ENCODE measurements at places on chromosomes 2 and 18.

GRCh38 chr2:213566846-213567245 lies 282.6 kb downstream of the SPAG16 start:
- no peak for DNase-seq

DNA sequence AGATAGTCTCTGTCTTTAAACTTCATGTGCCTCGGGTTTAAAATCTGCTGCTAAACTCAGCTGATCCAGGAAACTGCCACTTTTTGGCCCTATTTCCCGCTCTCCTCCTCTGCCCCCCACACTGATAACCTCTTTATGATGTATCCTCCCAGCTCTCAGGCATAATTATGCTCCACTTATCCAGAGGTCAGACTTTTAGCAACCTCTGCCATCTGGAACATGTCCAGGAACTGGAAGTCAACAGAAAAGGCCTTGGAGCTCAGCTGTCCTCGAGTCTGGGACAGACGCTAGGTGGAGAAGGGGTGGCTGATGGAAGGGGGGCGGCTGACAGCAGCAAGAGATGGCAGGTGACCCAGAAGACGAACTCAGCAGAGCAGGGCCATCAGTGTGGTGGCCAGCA lies 41.2 kb downstream of the ASAP2 start:
- DNase-seq, result no peak

- DNase-seq, result no peak
These were observed 28.8 kb downstream of the TUBB6 start for GRCh38 chr18:12336887-12337286.

DNA sequence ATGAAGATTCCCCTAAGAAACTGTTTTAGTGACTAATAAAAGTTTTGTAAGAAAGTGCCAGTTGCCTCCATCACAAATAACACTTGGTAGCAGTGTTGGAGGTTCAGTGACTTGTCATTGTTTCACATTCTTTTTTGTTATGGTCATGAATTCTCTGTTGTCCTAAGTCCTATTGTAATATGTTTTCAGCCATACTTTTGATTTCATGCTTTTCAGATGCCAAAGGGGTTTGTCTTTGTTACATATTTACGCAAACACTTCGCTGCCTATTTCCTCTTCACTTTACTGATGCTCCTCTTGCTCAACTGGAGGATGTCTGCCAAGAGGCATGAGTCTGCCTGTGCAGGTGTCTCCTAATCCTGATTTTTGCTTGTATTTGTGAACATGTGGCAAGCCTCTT lies 66.6 kb downstream of the PHLPP1 start:
- DNase-seq, result no peak

GRCh38 chr2:39728941-39729351 lies 50.1 kb downstream of the THUMPD2 start:
- DNase-seq, result no peak

DNA sequence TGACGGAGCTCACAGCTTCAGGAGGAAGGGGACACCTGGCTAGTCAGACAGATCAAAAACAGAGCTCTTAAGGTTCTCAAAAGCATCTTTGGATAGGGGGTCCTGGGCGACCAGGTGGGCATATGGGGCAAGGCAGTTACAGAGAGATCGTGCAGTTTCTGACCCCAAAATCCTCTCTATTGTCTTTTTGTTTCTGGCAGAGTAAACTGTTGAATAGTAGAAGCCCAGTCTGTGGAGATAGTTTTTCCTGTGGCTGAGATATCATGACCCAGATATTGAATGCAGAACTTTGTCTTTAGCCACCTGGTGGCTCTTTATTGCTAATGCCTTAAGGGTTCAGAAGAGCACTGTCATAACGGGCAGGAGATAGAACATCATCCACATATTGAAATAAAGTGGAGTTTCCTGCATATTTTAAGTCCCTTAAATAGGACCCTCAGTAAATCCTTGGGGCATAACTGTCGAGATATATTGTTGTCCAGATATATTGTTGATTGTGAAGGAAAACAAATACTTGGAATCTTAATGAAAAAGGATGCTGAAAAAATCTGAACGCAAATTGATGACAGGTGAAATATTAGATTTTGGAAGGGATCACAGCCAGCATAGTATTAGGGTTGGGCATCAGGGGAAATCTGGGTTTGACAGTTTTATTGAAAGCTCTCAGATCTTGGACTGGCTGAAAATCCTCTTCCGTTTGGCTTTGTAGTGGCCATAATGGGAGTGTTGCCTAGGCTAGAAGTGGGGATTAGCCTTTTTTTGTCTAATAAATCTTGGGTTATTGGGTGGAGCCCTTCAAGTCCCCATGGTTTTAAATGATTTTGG lies 14.1 kb upstream of the ZDBF2 start:
- no peak for DNase-seq

DNA sequence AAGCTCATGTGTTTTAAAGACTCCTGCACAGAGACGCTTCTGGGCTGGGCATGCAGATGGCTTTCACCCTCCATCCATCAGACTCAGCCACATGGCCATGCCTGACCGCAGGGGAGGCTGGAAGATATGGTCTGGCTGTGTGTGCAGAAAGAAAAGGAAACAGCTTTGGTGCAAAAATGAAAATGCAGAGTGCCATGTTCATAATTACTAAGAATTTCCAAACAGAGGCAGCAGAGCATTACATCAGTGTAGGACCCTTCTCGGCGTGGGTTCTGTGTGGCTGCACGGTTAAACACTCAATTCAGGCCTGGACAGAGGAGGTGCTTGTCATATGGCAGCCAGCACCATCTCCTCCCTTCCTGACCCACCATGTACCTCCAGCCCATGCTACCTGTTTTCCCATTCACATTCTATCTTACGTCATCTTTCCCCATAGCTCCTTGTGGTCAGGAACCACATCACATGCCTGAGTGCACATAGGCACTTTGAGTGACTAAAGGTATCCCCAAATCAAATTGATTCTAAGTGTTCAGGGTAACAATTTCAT lies 200.3 kb upstream of the ID2 start:
- DNase-seq, result no peak

DNA sequence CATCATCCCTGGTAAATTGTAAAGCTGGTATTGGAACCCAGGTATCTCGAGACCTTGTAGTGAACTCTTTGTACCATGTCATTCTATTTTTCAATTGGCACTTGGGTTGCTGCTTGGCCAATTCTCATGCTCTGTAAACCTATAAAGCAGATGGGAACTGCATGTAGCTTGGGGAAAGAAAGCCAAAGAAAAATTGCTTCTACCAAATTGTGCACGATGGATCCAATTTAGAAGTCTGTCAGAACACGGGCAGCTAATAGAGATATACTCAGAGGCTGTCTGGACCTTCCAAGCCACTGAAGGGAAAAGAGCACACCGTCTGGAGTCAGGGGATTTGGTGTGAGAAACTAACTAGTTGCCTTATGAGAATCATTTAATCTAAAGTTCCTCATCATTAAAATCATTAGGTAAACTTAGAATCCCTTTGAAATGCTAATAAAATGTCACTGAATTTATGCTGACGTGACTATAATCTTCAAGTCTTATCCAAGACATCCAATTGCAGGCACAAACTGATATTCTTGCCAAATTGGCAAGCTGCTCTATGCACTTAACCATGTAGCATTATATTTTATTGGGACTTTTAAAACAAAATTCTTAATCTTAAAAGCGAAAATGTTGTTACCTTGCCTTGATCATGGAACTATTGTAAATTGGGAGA lies 206.8 kb downstream of the DCC start:
- no peak for DNase-seq

- no peak for DNase-seq
These were observed 14.4 kb upstream of the CCL20 start for GRCh38 chr2:227799202-227799601.

- DNase-seq, result no peak
These were observed 6.3 kb downstream of the COL6A3 start for GRCh38 chr2:237407700-237408099.

DNA sequence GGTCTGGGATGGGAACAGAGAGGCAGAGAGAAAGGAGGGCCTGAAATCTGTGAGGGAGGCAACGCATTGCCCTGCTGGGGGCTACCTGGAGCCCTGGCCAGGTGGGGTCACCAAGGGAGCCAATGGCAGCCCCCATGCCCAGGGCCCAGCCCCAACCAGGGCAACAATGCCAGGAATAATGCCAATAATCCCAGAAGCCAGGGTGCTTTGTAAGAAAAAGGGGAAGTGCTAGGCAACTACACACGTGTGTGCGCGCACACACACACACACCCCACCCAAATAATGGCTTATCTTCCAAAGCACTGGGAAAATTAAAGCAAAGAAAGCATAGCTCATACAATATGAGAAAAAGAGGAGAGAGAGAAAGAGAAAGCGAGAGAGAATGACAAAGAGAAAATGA lies 7.0 kb upstream of the CLEC4F start:
- DNase-seq, result no peak

GRCh38 chr2:109173311-109174171 lies 44.5 kb downstream of the SH3RF3 start:
- DNase-seq, result no peak

GRCh38 chr2:69375494-69376353 lies 11.3 kb downstream of the GFPT1 start:
- no peak for DNase-seq

DNA sequence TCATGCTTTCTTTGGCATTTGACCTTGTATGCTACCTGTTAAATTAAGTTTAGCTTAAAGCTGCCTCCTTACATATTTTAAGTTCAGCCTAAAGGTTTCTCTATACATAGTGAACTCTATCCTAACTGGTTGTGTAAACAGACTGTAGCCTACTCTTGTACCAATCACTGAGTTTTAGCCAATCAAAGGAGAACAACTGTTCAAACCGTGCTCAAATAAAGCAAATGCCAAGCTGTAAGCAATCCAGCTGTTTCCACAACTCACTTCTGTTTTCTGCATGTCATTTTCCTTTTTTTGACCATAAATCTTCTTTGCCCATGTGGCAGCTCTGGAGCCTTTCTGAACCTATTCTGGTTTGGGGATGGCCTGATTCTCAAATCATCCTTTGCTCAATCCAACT lies 1603.8 kb upstream of the ACVR2A start:
- DNase-seq, result no peak

DNA sequence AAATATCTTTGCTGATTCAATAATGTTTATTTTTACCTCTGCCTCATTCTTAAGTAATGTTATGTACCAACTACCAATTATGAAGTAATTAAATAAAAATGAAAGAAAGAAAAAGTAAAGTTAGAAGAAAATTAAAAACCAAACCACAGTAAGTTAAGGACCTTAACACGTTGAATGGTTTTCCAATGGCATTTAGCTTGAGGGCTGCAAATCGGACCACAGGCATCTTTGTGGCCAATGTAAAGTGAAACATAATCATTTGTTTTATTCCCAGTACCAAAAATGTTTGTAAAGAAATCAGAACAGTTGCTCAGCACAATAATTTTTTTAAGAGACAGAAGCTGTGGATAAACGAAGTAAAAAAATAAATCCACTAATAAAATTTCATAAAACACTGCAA lies 1455.5 kb upstream of the ZEB2 start:
- no peak for DNase-seq

- DNase-seq, result no peak
These were observed 1.2 kb upstream of the HAAO start for GRCh38 chr2:42793334-42794270.

- DNase-seq, result no peak
These were observed 7.0 kb downstream of the EFEMP1 start for GRCh38 chr2:55916473-55917049.

DNA sequence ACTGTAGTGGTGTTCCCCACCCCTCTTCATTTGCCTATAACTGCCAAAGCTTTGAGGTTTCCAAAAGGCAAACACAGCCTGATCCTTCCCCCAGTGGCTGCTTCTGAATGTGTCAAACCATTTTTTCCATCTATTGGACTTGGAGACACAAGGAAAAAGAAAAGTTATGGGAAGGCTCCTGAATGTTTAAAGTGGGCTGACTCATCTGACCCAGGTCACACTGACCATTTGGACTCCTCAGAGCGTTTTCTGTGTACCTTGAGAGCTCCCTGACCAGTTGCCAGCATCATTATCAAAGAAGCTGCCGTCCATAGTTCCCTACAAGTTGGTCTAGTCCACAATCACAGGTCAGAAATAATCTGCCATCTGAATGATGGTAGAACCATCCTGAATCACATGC lies 123.4 kb upstream of the COL3A1 start:
- no peak for DNase-seq

DNA sequence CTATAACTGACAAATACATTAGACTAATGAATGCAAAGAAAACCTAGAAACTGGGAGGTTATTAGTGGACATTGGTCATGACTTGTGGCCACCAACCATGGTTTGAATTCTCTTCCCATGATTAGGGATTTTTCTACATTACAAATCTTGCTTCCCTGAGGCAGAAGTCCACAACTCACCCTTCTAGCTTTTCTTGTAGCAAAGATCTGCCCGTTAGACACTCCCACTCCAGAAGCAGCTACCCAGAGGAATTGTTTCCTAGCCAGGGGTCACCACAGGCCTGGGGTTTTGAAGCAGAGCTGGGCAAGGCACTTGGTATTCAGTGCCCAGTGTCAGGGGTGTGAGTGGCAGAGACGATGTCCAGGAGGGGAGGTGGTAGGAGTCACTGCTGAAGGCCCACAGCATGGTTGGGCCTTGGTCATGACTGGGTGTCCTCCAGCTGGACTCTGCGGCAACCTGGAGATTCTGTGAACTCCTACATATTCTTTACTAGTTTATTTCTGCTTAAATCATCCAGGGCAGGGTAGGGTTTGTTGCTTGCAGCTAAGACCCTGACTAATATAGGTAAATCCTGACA lies 54.9 kb downstream of the ACTR2 start:
- DNase-seq, result no peak

DNA sequence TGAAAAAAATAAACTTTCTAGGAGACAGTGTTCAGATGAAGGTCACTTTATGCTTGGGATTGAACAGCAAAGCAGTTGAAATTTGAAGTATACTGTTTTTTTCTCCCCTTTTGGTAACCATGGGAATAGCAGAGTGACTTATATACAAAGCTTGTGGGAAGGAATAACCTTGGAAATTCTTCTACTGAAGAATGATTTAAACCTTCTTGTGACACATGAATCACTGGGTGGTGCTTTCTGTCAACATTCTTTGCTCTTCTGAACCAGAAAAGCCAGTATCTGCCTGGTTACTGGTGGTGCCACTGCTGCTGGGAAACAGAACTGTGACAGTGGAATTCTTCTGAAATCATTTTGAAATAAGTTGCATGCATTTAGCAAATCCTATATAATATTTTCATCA lies 39.4 kb upstream of the RND3 start:
- no peak for DNase-seq

DNA sequence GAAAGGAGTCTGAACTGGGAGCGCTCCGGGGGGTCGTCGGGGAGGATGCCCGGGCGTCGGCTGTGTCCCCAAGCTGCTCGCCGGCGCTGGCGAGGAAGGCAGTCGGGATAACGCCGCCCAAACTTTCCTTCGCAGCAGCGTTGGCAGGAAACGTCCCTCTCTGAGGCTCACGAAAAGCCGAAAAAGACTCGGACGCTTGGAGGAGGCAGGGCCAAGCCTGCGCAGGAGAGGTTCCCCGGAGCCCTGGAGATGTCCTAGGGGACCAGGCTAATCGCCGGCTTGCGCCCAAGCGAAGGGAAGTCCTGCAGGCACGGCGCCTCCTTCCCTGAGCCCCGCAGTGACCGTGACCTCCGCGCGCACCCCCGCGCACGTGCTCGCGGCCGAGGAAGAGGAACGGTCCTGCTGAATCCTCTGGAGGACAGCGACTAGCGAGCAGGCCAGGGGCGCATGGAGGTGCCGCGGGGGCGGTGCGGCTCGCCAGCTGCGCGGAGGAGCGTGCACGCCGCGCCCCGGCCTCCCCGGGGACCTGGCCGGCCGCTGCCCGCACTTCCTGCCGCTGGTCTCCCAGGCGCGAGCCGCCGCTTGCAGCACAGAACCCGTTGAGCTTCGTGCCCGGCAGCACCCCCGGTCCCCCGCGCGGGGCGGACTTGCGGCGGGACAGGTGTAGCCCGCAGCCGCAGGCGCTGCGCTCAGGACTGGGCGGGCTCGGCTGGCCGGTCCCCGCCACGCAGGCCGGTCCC lies at the start of gene SH3RF3:
TSS of gene SH3RF3 (plus strand) at position 590 of the 740 bp plus-strand sequence.
- DNase-seq, result no peak

GRCh38 chr2:4465671-4466070 lies 762.3 kb downstream of the DCDC2C start:
- no peak for DNase-seq
